Stimulated activated CD8-positive, alpha-beta memory T cell treated with anti-CD3 and anti-CD28 coated beads, Interleukin-2, amount 100 ng/mL, for 1 hour (primary cell): ENCODE measurements at places on chromosomes 5 and 9.
A peak's percentile ranks its signal among the peaks of the same experiment; 100 is the strongest.

- DNase-seq = no peak
Observed at GRCh38 chr5:75620184-75620959, 9.1 kb downstream of the ANKDD1B start.

GRCh38 chr5:88979244-88979643 is 96.3 kb upstream of the MEF2C start:
- no peak for DNase-seq

- no peak for DNase-seq
Observed at GRCh38 chr9:112945620-112946208, 55.0 kb upstream of the SLC46A2 start.

DNA sequence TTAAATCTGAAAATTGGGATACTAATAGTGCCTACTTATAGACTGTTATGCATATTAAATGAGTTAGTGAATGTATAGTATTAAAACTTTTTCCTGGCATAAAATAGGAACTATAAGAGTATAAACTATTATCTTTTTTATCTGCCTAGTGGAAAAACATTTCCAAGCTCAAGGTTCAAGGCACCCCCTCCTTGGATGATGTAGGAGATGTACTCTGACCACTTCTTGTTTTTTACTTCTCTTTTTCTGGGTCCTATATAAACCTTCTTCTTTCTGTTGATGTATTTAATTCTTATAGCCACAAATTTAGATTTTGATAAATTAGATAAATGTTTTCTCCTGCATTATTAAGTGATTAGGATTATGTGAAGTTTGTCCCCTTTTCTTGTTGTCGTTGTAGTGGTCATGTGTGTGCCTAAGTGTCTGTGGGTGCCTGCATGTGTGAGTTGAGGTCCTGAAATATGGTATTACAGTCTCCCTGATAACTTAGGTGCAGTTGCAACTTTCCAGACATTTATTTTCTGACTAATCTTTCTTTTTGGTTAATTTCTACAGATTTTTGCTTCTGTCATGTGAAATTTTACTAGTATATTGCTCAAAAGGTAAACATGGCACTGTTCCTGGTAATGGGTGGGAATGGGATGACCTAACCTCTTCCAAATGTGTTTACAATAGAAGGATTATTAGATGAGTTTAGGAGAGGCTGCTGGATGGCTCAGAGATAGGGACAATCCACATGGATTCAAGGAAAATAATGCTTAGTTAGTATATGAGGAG is 160.8 kb upstream of the CDKN2B start:
- no peak for DNase-seq

DNA sequence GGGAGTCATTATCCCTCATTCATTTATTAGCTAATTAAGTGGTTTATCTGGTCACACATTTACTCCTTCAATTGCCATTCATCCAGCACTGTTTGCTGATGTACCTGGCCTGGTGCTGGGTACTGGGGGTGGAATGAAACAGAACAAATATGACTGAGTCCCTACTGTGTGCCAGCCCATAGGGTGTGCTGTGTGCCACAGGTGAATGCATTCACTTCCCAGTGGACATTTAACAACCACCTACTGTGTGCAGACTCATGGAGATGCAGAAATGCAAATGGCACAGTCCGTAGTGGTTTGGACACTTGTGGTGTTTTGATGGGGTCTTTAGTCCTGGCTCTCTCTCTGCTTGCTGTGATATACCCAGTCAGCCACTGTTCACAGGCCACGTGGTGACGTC is 10.5 kb downstream of the NEK6 start:
- DNase-seq = no peak

- DNase-seq = peak; percentile 79
Observed at GRCh38 chr5:91280362-91281269, 102.5 kb downstream of the ARRDC3 start.

GRCh38 chr9:113636165-113636564 is 172.6 kb downstream of the RGS3 start:
- DNase-seq = no peak

DNA sequence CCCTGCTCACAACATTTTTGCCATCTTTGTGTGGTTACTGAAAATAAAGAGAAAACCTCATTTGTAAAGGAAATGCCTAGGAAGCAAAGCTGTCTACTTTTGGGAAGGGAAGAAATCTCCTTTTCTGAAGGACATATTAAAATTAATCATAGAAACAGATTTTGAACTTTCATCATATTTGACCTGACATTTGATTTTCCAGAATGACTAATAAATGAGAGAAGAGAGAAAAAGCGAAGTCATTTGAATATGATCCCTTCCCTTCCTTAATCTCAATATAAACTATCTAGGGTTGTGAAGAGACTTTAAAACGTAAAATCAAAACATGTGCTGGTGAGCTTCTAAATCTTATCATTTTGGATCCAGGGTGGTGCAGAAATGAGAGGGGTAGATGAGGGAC is 66.3 kb downstream of the FEM1C start:
- no peak for DNase-seq

DNA sequence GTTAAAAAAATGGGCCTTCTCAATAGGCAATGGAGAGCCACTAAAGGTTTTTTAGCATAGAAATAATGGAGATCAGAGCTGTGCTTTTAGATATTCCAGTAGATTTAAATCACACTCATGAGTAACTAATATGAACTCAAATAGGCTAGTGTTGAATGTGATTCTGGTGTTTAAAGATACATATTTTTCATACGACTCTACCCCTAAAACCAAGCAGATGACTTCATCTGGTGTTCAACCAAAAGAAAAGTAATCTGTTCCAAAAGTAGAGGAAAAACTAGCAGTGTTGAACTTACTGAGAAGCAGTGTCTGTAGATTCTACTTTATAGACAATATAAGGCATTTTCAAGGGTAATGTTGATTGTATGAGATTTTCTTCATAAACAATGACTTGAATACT is 138.1 kb downstream of the TSSK1B start:
- DNase-seq = no peak

DNA sequence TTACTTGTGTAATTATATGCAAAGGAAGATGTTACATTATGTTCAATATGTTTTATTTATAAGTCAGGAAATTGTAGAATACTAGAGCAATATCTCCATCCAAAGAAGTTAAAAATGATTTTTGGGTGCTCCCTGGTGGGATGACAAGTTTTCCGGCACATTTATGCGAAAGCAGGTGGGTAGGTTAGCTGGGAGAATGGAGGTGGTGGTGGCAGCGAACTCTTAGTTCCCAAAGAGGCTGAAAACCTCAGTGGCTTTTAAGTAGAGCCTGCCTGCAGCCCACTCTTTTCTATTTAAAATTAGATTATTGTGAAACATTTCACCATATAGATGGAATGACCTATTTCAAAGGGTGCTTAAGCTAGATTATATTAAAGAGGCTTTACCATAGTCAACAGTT is 51.8 kb downstream of the ANKRD33B start:
- DNase-seq = no peak

- no peak for DNase-seq
Observed at GRCh38 chr5:78430866-78431265, 70.4 kb downstream of the SCAMP1 start.

DNA sequence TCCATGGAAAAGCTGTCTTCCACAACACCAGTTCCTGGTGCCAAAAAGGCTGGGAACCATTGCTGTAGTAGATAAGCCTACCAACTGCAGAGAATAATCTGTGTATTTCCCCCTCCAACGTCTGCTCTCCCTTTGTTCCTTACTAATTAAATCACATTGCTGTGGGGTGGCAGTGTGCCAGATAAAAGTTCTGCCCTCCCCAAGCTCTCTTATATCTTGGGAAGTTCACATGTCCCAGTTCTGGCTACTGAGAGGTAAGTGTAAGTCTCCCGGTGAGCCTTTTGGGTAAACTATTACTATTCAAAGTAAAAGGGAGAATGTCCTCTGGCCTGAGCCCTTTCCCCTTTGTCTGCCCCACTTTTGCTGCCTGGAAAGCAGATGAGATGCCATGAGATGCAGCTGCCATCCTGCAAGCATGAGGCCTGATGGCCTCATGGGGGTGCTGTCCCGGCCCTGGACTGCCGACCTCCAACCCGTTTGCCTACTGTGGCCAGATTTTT is 14.7 kb downstream of the ENC1 start:
- no peak for DNase-seq

DNA sequence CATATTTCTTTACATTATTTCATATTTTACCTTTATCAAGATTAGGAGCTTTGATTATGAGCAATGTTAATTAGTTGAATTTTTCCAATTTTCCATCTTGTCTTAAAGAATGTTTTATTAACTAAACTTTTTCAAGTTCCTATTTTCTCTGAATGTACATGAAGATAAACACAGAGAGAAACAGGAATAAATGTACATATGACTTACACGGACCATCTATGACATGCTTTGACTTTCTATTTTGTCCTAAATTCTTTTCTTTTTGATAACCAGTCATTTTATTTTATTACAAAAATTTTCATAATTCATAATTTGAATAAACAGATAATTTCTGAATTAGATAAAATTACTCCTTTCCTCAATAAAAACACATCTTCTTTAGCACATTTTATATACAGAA is 1038.8 kb upstream of the ARRDC3 start:
- no peak for DNase-seq

DNA sequence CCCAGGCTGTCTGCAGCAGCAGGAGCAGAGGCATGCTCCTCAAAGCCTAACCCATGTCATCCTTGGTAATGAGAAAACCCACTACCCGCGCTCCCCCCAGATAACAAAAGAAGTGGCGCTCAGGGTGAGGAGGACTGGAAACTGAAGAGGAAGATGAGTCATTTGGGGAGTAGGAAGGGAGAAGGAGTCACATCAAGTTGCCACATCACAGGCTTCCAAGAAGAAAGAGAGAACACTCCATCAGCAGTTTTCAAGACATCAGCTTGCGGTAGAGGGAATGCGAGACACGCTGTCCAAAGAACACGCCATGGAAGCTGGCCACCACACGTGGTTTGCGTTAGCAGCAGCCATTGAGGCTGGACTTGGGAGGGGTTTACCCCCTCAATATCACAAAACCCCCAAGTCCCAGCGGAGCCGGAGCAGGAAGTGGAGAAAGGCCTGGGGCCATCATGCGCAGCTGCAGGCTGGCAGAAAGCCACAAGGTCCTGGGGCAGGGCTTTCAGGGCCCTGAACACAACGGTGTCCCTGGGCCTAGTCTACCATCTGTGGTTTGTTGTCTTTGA is 41.5 kb downstream of the SH3PXD2B start:
- no peak for DNase-seq

GRCh38 chr5:126988021-126988569 is 42.3 kb downstream of the MARCHF3 start:
- no peak for DNase-seq

DNA sequence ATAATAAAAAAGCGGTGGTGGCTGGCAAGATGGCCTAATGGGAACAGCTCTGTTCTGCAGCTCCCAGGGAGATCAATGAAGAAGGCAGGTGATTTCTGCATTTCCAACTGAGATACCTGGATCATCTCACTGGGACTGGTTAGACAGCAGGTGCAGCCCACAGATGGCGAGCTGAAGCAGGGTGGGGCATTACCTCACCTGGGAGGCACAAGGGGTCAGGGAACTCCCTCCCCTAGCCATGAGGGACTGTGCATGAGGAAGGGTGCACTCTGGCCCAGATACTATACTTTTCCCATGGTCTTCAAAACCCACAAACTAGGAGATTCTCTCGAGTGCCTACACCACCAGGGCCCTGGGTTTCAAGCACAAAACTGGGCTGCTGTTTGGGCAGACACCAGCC is 45.6 kb upstream of the PTGER4 start:
- no peak for DNase-seq

DNA sequence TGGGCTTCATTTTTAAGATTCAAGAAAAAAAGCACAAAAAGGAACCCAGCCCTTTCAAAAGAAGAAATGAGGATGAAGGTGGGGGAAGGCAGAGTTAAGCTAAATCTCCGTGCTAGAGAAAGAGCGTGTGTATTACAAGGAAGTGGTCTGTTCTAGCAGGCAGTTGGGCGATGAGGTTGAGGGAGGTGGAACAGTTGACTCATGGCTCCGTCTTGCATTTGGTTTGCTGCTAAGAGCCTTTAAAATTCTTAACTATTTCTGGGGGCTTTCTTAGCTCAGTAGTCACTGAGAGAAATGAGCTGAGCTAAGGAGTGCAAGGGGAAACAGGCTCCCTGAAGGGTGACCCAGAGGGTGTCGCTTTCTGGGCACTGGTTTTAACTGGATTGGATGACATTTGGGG is 117.4 kb downstream of the GCNT1 start:
- peak; percentile 33 for DNase-seq

DNA sequence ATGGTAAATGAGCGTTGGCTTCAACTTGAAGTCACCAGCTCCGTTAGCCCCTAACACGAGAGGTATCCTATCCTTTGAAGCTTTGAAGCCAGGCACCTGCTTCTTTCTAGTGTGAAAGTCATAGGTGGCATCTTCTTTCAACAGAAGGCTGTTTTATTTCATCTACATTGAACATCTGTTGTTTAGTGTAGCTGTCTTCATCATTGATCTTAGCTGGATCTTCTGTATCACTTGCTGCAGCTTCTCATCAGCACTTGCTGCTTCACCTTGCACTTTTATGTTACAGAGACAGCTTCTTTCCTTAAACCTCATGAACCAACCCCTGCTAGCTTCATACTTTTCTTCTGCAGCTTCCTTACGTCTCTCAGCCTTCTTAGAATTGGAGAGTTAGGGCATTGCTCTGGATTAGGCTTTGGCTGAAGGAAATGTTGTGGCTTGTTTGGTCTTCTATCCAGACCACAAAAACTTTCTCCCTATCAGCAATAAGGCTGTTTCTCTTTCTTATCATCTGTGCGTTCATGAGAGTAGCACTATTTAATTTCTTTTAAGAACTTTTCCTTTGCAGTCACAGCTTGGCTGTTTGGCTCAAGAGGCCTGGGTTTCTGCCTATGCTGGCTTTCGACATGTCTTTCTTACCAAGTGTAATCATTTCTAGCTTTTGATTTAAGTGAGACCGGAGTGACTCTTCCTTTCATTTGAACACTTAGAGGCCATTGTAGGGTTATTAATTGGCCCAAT is 47.2 kb downstream of the PCSK5 start:
- DNase-seq = no peak

DNA sequence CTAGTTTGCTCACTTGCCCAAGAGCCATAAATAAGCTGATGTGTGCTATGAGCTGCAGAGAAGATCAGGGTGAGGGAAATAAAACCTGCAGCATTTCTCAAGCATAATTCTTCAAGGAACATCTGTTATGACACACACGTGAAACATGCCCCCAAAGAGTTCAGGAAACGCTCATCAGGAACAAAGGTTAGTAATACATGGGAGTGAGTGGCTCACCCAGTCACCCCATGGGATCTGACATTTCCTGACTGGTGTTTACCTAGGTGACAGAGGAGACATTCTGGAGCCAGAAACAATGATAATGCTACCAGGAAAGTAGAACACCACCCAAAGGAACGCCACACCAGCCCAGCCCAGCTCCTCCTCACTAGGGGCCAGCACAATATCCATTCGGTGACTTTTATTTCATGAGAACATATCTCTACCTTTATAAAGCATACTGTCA is 66.0 kb downstream of the FRMD3 start:
- DNase-seq = no peak

- DNase-seq = no peak
Observed at GRCh38 chr5:169133531-169133930, 167.4 kb downstream of the SLIT3 start.

DNA sequence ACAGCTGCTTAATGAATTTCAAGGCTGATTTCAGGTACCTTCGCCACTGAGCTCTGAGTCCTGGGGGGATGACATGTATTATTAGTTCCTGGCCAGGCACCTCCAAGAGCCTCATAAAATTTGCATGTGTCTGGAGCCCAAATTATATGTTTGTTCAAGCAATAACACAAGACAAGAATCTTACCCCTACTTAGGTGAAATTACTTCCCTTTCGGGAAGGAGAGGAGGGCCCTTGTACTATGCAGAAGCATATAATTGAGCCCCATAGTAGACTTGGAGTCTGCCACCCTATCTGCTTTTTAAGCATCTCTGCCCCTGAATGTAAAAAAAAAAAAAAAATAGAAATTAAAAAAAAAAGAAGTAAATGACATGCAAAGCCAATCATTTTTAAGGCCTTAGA is 13.0 kb upstream of the TMEM38B start:
- DNase-seq = no peak

- DNase-seq = no peak
Observed at GRCh38 chr5:136701191-136701590, 335.8 kb upstream of the TRPC7 start.
